Ascending aorta (tissue), 2 donors: ENCODE measurements at places on chromosomes 11 and 22. TPM values are rescaled to one million over a fixed set of nuclear protein-coding genes. Genes with fewer than 3 reads are reported as not detected.

DNA sequence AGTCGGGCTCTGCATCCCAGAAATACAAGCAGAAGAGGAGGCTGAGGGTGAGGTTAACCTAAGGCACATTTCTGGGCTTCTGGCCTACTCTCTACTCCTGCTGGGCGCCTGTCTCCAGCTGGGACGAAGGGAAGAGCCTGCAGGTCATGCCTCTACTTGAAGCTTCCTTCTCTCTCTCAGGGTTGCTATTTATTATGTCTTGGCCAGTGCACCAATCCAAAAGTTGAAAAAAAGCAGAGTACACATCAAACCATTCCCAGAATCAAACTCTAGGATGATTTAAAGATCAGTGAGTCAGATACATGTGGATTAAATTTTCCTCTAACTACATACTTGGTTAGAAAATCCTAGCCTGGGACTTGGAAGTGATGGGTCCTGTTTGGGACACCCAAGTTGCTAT is 60.2 kb upstream of the CDON start:
- H3K4me1 ChIP-seq = no peaks in the 10 kb centered on the region
- no peak overlapping the region for H3K27ac ChIP-seq
- H3K27me3 ChIP-seq = no peaks in the 10 kb centered on the region

The FGF19 gene
- total RNA-seq = not detected

- DNase-seq = peak; percentile 60
- H3K27me3 ChIP-seq = no peaks in the 10 kb centered on the region
- H3K4me1 ChIP-seq = no peaks in the 10 kb centered on the region
Observed at GRCh38 chr22:45203150-45203951, 37.3 kb downstream of the KIAA0930 start.

The ARHGAP8 gene
- total RNA-seq = not detected

The SSTR3 gene
- not detected for total RNA-seq

GRCh38 chr22:47180796-47181195 is 418.3 kb downstream of the TBC1D22A start:
- H3K27ac ChIP-seq = no peak overlapping the region
- peaks cover 14% of the 10 kb centered on the region for H3K36me3 ChIP-seq
- H3K4me1 ChIP-seq = no peaks in the 10 kb centered on the region
- no peaks in the 10 kb centered on the region for H3K27me3 ChIP-seq
- no peak overlapping the region for H3K4me3 ChIP-seq

- no peaks in the 10 kb centered on the region for H3K4me1 ChIP-seq
- DNase-seq = no peak
- no peaks in the 10 kb centered on the region for H3K27me3 ChIP-seq
- H3K4me3 ChIP-seq = no peak overlapping the region
Observed at GRCh38 chr11:79273781-79274180, 167.0 kb downstream of the TENM4 start.

The DDI1 gene
- not detected for total RNA-seq

GRCh38 chr11:113773092-113773415 is 438 bp downstream of the ZW10 start:
- peaks cover 4% of the 10 kb centered on the region for H3K36me3 ChIP-seq
- H3K27me3 ChIP-seq = no peaks in the 10 kb centered on the region
- H3K4me3 ChIP-seq = peak overlapping the region; percentile 96

The MED17 gene
- 12.6 TPM for total RNA-seq

DNA sequence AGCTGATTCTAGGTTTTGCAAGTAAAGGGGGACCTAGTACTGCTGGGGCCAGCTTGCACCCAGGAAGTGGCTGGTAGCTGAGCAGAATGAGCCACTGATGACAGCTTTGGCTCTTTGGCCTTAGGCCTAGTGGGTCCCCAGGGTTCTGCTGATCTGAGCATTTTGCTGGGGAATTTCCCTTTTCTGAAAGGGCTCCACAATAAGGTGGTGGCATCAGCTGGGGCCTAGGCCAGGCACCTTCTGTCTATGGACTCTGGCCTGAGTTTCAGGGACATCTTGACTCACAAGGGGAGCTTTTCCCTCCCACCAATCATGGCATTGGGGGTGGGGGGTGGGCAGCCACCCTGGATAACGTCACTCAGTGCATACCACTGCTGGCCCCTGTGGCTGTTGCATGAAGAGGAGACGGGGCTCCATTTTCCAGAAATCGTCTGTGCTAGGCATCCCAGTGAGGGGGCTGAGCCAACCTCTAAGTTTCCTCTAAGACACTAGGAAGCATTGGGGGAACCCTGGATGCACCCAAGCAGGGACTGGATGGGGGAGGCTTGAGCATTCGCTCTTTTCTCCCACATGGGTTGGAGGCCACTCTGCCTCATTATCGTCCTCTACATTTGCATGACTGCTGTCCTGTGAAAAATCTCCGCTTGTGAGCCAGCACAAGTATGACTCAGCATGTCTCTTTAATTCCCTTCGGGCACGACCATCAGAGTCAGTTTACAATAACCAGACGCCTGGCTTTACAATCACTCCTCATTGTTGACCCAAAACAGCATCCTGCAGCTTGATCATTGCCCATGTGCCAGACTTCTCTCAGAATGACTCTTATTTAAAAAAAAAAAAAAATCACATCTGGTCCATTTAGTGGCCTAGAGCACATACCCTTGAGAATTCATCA is 145.0 kb upstream of the THY1 start:
- H3K36me3 ChIP-seq = no peaks in the 10 kb centered on the region
- DNase-seq = no peak
- H3K4me1 ChIP-seq = no peaks in the 10 kb centered on the region
- H3K27ac ChIP-seq = no peak overlapping the region

The ELFN2 gene
- not detected for total RNA-seq

DNA sequence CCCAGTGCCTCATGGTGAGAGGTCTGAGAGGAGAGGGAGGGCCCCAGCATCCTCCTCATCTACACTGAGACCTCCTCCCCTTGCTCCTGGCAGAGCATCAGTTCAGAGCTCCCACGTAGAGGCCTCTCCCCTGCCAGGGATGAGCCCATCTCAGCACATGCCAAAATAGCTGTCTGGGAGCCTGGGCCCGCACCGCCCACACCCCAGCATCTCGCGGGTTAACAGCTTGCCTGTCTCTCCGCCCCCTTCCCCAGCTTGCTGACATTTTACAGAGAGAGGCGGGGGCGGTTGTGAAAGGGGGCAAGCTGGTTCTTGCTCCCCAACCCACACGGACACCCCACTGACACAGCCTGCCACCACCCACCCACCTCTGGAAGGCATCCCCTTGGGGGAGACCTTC is 6.4 kb downstream of the DGKZ start:
- H3K27ac ChIP-seq = no peak overlapping the region
- H3K4me3 ChIP-seq = no peak overlapping the region
- H3K4me1 ChIP-seq = peaks cover 3% of the 10 kb centered on the region
- no peaks in the 10 kb centered on the region for H3K27me3 ChIP-seq
- DNase-seq = no peak
